ENCODE measurements at places on chromosomes 5 and 9. TPM values are rescaled to one million over a fixed set of nuclear protein-coding genes. Genes with fewer than 3 reads are reported as not detected.

GRCh38 chr9:129891569-129891968, 56.3 kb downstream of the USP20 start:
- no peak overlapping the region for H3K27ac ChIP-seq
- no peak overlapping the region for H3K4me3 ChIP-seq
- H3K27me3 ChIP-seq: no peaks in the 10 kb centered on the region
- no peak for DNase-seq

GRCh38 chr5:118789366-118789765, 199.0 kb downstream of the DTWD2 start:
- H3K27ac ChIP-seq: no peak overlapping the region
- no peaks in the 10 kb centered on the region for H3K27me3 ChIP-seq
- H3K4me3 ChIP-seq: no peak overlapping the region
- H3K36me3 ChIP-seq: no peaks in the 10 kb centered on the region
- DNase-seq: no peak
- H3K4me1 ChIP-seq: no peaks in the 10 kb centered on the region

PTGDS gene
- 13.7 TPM for total RNA-seq

GRCh38 chr5:53972314-53972713, 338.1 kb downstream of the ARL15 start:
- H3K27ac ChIP-seq: no peak overlapping the region
- H3K27me3 ChIP-seq: no peaks in the 10 kb centered on the region
- no peaks in the 10 kb centered on the region for H3K36me3 ChIP-seq
- no peak for DNase-seq

DNA sequence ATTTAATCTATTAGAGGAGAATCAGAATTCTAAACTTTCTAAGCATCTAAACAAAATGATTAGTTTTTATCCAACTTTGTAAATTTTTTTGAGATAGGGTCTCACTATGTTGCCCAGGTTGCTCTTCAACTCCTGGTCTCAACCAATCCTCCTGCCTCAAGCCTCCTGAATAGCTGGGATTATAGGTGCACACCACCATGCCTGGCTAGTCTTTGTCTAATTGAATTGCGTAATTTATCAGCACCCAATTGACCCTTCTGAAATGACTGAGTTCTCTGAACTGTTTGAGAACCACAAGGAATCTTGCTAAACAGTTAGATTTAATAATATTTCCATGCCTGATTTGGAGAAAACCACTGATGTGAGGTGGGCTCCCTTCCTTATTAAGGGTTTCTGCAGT, 75.7 kb downstream of the PJA2 start:
- H3K36me3 ChIP-seq: no peaks in the 10 kb centered on the region
- H3K27ac ChIP-seq: no peak overlapping the region
- H3K4me1 ChIP-seq: no peaks in the 10 kb centered on the region
- no peaks in the 10 kb centered on the region for H3K27me3 ChIP-seq
- H3K4me3 ChIP-seq: no peak overlapping the region

- H3K4me3 ChIP-seq: no peak overlapping the region
- DNase-seq: no peak
- H3K4me1 ChIP-seq: no peaks in the 10 kb centered on the region
- peaks cover 13% of the 10 kb centered on the region for H3K36me3 ChIP-seq
- H3K27me3 ChIP-seq: no peaks in the 10 kb centered on the region
These were observed 44.5 kb downstream of the SMC5 start for GRCh38 chr9:70303268-70303667.

SVEP1 gene
- 0.05 TPM for total RNA-seq

TGFBI gene
- 314 TPM for total RNA-seq

DNA sequence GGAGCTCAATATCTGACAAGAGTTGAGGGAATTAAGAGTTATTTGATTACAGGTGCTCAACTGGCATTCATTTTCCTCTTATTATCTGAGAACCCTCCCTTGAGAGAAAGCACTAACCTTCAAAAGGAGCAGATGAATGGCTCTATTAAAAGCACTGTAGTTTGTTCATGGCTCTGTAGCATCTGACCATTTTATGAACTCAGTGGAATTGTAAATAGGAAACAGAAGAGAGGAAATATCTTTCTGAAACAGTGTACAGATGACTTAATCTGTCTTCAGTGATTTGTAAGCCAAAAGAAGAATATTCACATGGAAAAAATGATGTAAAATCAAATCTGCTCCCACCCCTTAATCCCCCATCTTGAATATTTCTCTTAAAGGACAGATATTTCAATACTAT, 810.4 kb upstream of the GRAMD2B start:
- no peaks in the 10 kb centered on the region for H3K4me1 ChIP-seq
- DNase-seq: no peak
- no peak overlapping the region for H3K4me3 ChIP-seq
- no peaks in the 10 kb centered on the region for H3K27me3 ChIP-seq

GRCh38 chr5:177226860-177227259, 76.7 kb downstream of the RAB24 start:
- H3K36me3 ChIP-seq: no peaks in the 10 kb centered on the region
- H3K4me3 ChIP-seq: no peak overlapping the region
- no peak overlapping the region for H3K27ac ChIP-seq
- DNase-seq: no peak

GRCh38 chr5:68037546-68037945, 178.0 kb upstream of the PIK3R1 start:
- H3K27ac ChIP-seq: no peak overlapping the region
- no peaks in the 10 kb centered on the region for H3K27me3 ChIP-seq
- H3K4me1 ChIP-seq: no peaks in the 10 kb centered on the region

PLPP7 gene
- total RNA-seq: 3.3 TPM

GRCh38 chr5:127429928-127430327, 87.5 kb upstream of the PRRC1 start:
- H3K4me3 ChIP-seq: no peak overlapping the region
- no peaks in the 10 kb centered on the region for H3K27me3 ChIP-seq
- no peak for DNase-seq
- H3K36me3 ChIP-seq: no peaks in the 10 kb centered on the region
- H3K4me1 ChIP-seq: no peaks in the 10 kb centered on the region

GRCh38 chr9:126155756-126156664, 170.6 kb upstream of the MVB12B start:
- no peak for DNase-seq
- no peaks in the 10 kb centered on the region for H3K4me1 ChIP-seq
- no peak overlapping the region for H3K4me3 ChIP-seq
- no peaks in the 10 kb centered on the region for H3K36me3 ChIP-seq

- peak overlapping the region; percentile 69 for H3K4me3 ChIP-seq
- H3K27me3 ChIP-seq: no peaks in the 10 kb centered on the region
- H3K4me1 ChIP-seq: peaks cover 15% of the 10 kb centered on the region
- H3K27ac ChIP-seq: 0 out of 2 replicates have a peak overlapping the region, but pooled peaks have one; percentile 48
These were observed 1.2 kb downstream of the MAPK9 start for GRCh38 chr5:180290568-180291233.

PPP1R26 gene
- 17.5 TPM for total RNA-seq

- H3K27ac ChIP-seq: no peak overlapping the region
- no peaks in the 10 kb centered on the region for H3K4me1 ChIP-seq
- DNase-seq: peak; percentile 45
- no peak overlapping the region for H3K4me3 ChIP-seq
- peaks cover 20% of the 10 kb centered on the region for H3K36me3 ChIP-seq
- H3K27me3 ChIP-seq: no peaks in the 10 kb centered on the region
These were observed 32.5 kb downstream of the TENT4A start for GRCh38 chr5:6745706-6746222.

GRCh38 chr5:139422307-139422893, 16.9 kb downstream of the DNAJC18 start:
- H3K4me1 ChIP-seq: no peaks in the 10 kb centered on the region
- no peaks in the 10 kb centered on the region for H3K36me3 ChIP-seq
- H3K27me3 ChIP-seq: no peaks in the 10 kb centered on the region
- H3K4me3 ChIP-seq: no peak overlapping the region

DNA sequence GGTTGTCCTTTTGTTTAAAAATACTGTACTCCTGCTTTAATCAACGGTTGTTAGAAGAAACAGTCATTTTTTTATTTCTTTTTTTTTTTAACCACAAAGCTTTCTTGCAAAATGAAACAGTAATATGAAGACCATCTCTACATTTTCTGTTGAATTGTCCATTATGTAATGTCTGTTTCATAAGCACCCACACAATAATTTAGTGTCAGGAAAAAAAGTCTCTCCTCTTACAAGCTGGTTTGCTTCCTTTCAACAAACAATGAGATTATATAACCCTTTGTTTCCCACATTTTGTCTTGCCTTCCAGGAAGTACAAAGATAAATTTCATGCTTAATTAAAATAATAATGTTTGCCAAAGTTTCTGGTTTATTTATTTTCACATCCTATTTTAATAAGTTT, 16.7 kb downstream of the CTNNAL1 start:
- no peak overlapping the region for H3K27ac ChIP-seq
- no peak overlapping the region for H3K4me3 ChIP-seq
- H3K4me1 ChIP-seq: no peaks in the 10 kb centered on the region

KIF4B gene
- 0.10 TPM for total RNA-seq

GRCh38 chr9:695252-695651, 146.2 kb upstream of the DMRT1 start:
- DNase-seq: no peak
- H3K4me3 ChIP-seq: no peak overlapping the region
- H3K27ac ChIP-seq: no peak overlapping the region
- H3K4me1 ChIP-seq: peaks cover 4% of the 10 kb centered on the region
- H3K36me3 ChIP-seq: no peaks in the 10 kb centered on the region

GRCh38 chr5:78215972-78216371, 78.5 kb downstream of the AP3B1 start:
- no peaks in the 10 kb centered on the region for H3K4me1 ChIP-seq
- H3K4me3 ChIP-seq: no peak overlapping the region
- H3K27me3 ChIP-seq: no peaks in the 10 kb centered on the region
- H3K27ac ChIP-seq: no peak overlapping the region

DNA sequence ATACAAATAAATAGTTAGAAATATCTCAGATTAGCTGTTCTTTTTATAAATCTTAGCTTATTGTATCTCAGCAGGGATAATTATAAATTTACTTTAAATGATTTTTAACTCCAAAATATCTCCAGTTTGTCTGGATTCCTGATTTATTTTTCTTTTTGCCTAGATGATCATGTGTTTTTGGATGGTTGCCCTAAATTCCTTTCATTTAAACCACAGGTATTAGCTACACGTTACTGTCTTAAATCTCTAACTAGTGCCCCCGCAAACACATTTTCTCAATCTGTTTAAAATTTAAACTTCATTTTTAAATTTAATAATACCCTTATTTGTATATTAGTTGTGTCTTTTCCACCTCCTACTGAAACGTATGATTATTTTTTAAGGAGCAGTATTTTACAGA, 5.6 kb downstream of the FER start:
- no peak for DNase-seq
- no peak overlapping the region for H3K4me3 ChIP-seq
- H3K36me3 ChIP-seq: no peaks in the 10 kb centered on the region
- H3K27me3 ChIP-seq: no peaks in the 10 kb centered on the region
- H3K27ac ChIP-seq: no peak overlapping the region

- H3K4me1 ChIP-seq: peaks cover 36% of the 10 kb centered on the region
- H3K27ac ChIP-seq: peak within 1 kb of the TSS; percentile 100
- peak within 1 kb of the TSS; percentile 90 for H3K4me3 ChIP-seq
- H3K27me3 ChIP-seq: no peaks in the 10 kb centered on the region
- no peak for DNase-seq
- H3K36me3 ChIP-seq: no peaks in the 10 kb centered on the region
These were observed at the start of gene SLC12A7 for GRCh38 chr5:1111727-1112289. TSS of gene SLC12A7 (minus strand) at chr5:1112063. CDS start at chr5:1111991, 72 bp downstream.

C9orf50 gene
- not detected for total RNA-seq

- DNase-seq: no peak
- no peak overlapping the region for H3K4me3 ChIP-seq
- no peaks in the 10 kb centered on the region for H3K36me3 ChIP-seq
- H3K27ac ChIP-seq: no peak overlapping the region
- peaks cover 4% of the 10 kb centered on the region for H3K27me3 ChIP-seq
These were observed 2.8 kb upstream of the ADAMTS12 start for GRCh38 chr5:33894566-33894965.

DNA sequence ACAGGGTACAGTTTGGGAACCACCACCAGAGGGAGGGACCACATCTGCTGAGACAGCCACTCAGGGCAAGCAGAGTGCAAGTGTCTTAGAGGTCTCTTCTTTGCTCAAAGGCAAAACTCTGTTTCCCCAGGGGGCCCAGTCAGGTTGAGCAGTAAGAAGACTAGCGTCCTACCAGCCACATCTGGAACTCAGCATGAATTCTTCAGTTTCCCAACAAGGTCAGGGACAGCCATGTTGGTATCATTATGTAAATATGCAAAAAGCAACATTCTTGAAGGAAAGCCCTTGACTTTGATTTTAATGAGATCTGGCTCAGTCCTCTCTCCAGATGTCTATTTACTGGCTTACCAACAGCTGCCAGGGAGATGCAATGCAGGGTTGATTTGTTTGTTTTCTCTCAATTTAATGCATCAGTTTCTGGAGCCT, 46.7 kb downstream of the TGFBI start:
- H3K4me1 ChIP-seq: no peaks in the 10 kb centered on the region
- no peak for DNase-seq
- H3K27me3 ChIP-seq: no peaks in the 10 kb centered on the region
- no peak overlapping the region for H3K27ac ChIP-seq

TYRP1 gene
- total RNA-seq: 0.23 TPM

DPYSL3 gene
- total RNA-seq: 1.1 TPM

FBN2 gene
- total RNA-seq: 0.08 TPM

GRCh38 chr5:99694884-99695283, 766.1 kb upstream of the CHD1 start:
- no peaks in the 10 kb centered on the region for H3K36me3 ChIP-seq
- no peaks in the 10 kb centered on the region for H3K27me3 ChIP-seq
- no peak overlapping the region for H3K4me3 ChIP-seq
- H3K4me1 ChIP-seq: no peaks in the 10 kb centered on the region
- DNase-seq: no peak
- no peak overlapping the region for H3K27ac ChIP-seq

GRCh38 chr9:134706522-134706921, 64.9 kb downstream of the COL5A1 start:
- no peaks in the 10 kb centered on the region for H3K36me3 ChIP-seq
- no peak overlapping the region for H3K27ac ChIP-seq
- H3K27me3 ChIP-seq: no peaks in the 10 kb centered on the region
- no peak for DNase-seq
- peaks cover 4% of the 10 kb centered on the region for H3K4me1 ChIP-seq

MOB3B gene
- total RNA-seq: 0.03 TPM
